ENCODE measurements at places on chromosomes 6 and 20.

GRCh38 chr6:43924222-43924702, 154.3 kb downstream of the VEGFA start:
- no peak for DNase-seq

- DNase-seq: no peak
Measured at GRCh38 chr6:88775866-88776571, 187.4 kb downstream of the RNGTT start.

DNA sequence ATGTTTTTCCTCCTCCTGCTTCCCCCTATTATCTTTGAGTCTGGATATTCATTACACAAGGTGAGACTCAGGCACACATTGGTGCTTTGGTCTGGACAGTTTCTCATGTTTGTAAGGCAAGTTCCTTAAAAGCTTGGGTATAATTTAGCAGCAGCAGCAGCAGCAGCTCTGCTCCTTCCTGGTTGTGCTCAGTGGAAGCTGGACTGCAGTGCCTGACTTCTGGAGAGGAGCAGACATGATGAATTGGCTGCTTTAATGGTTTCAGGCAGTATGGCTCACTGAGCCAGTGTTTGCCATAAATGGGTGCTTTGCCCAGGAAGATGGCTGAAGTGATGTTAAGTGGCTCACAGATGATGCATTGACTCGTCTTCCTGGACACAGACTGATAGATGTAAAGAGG, 32.4 kb downstream of the SLC9A8 start:
- no peak for DNase-seq

GRCh38 chr20:60263725-60264709, 305.8 kb downstream of the CDH26 start:
- DNase-seq: no peak

DNA sequence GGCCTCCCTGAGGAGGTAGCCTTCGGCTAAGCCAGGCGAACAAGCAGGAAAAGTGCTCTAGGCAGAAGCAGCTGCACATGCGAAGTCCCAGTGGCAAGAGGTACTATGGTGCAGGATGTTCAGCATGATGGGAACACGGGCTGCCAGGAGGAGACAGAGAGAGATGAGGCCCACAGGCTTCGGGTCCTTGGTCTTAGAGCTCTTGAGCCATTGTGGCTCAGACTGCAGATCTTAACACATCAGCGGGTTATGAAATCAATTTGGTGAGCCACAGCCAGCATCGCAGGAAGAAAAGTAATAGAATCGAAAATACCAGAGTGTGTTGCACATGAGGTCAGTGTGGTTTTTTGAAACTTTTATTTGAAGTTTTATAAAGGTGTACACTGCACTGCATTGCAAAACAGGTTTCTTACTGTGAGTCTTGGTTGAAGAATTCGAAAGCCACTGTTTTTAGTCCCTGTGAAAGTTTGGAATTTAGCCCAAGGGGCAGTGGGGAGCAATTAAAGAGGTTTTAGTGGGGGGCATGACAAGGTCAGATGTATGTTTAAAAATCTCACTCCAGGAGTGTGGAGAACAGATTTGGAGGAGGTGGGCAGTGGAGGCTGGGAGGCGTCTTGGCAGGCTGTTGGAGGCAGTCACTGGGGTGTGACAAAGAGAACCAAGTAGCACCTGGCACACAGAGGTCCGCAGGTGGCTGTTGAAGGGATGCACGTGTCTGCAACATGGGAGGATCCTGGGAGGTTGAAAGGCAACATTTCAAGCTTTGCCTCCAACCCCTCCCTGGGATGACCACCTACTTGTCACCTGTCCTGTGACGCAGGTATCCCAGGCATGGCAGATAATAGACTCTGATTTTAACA, 69.3 kb downstream of the EYA2 start:
- no peak for DNase-seq

- no peak for DNase-seq
Measured at GRCh38 chr6:170257376-170257775, 33.5 kb downstream of the DLL1 start.

- no peak for DNase-seq
Measured at GRCh38 chr6:22081709-22082108, 215.1 kb downstream of the PRL start.

GRCh38 chr20:61673152-61673847, 392.4 kb downstream of the TAF4 start:
- DNase-seq: no peak

- no peak for DNase-seq
Measured at GRCh38 chr20:57117296-57117695, 149.1 kb downstream of the BMP7 start.

GRCh38 chr20:61749406-61750075, 316.1 kb downstream of the TAF4 start:
- no peak for DNase-seq

DNA sequence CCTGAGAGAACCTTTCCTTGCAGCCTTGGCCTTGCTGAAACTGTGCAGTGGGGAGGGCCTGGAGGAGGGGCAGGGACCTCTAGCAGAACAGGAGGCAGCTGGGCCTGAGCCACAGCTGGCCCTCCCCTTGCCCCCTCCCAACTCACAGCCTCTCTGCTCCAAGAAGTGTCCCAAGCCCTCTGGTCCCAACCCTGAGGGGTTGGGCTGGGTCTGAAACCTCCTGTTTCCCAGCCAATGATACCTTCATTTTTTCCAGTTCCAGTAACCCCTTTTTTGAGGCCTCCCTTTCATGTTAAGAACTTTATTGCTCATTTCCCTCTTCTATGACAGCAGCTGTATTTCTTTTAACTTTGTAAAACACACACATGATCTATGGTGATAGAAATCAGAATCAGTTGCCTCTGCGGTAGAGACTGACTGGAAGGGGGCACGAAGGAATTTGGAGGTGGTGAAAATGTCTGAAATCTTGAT, 17.9 kb upstream of the ARMC12 start:
- no peak for DNase-seq

GRCh38 chr20:57478176-57478575, 46.8 kb downstream of the CTCFL start:
- DNase-seq: no peak

DNA sequence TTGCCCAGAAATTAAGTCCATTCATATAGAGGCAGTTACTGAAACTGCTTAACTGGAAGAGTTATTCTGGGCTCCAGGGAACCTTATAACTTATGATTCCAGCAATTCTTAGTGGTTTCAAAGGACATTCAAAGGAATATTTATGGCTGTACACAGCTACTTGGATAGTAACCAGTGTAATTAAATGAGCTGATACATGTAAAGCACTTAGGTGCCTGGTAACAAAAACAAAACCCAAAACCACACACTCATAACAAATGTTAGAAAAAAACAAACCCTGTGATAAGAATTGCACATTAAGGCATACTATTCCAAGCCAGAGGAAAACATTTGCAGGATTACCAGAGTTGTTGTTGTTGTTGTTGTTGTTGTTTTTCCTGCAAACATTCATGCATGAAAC, 51.5 kb downstream of the STK4 start:
- no peak for DNase-seq

- DNase-seq: no peak
Measured at GRCh38 chr6:158244373-158244772, 67.9 kb upstream of the TULP4 start.

- no peak for DNase-seq
Measured at GRCh38 chr20:57352305-57352704, 1.2 kb downstream of the RAE1 start.

GRCh38 chr6:156827382-156827781, 50.2 kb downstream of the ARID1B start:
- DNase-seq: peak; percentile 6

- no peak for DNase-seq
Measured at GRCh38 chr20:48451401-48451800, 376.4 kb downstream of the PREX1 start.

- no peak for DNase-seq
Measured at GRCh38 chr6:131167773-131168172, 32.5 kb downstream of the AKAP7 start.

- no peak for DNase-seq
Measured at GRCh38 chr20:32559753-32560380, 25.3 kb downstream of the NOL4L start.

GRCh38 chr6:98041921-98042320, 758.9 kb upstream of the MMS22L start:
- no peak for DNase-seq

DNA sequence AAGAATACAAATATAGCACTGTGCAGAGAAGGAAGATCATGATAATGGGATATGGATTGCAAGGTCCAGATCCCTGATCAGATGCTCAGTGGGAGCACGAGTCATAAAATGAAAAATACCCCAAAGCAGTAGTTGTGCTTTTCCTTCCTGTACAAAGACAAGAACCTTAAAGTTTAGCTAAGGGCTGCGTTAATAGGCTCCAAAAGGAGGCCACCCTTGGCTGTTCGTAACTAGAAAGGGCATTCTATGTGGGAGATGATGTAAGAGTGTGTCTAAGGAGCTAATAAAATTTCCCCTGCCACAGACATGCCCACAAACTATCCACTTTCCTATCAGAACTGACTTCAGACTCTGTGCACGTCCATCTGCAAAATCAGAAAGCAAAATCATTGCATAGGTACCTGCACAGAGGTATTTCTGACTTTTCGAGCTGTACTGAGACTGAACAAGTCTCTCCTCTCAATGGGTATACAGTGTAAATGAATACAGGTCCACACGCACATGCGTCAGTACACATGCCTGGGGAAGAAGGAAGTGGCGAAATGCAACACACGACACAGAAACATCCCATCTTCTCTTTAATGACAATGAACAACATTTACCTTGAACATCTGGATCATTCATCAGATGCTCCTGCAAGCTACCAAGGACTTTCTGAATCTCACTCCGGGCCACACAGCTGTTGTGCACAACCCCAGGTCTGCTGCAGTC, 16.9 kb upstream of the ANKRD60 start:
- no peak for DNase-seq
